Substantia nigra (tissue), 51 donors: ENCODE measurements at places on chromosomes 12 and 14.

DNA sequence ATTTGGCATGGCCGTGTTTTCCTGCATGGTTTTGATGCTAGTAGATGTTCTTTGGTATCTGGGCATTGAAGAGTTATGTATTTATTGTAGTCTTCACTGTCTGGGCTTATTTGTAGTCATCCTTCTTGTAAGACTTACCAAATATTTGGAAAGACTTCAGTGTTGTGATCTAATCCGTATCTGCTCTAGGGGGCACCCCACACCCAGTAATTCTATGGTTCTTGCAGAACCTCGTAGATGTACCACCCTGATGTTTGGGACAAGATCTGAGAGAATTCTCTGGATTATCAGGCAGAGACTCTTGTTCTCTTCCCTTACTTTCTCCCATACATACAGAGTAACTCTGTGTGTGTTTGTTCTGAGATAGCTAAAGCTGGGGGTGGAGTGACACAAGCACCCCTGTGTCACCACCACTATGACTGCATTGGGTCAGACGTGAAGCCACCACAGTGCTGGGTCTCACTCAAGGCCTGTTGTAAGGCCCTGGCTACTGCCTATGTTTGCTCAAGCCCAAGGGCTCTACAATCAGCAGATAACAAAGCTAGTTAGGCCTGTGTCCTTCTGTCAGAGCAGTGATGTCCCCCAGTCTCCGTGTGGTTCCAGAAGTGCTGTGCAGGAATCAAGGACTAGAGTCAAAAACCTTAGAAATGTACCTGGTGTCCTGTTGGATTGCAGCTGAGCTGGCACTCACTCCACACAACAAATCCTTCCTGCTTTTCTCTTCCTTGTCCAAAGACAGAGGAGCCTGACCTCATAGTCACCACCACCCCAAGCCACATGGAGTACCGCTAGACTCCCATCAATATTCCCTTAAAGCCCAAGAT is 9.6 kb downstream of the RDH16 start:
- no peak for DNase-seq

GRCh38 chr12:46159309-46159901 is 109.4 kb downstream of the SLC38A1 start:
- DNase-seq = no peak

GRCh38 chr12:54004841-54005530 is 3.8 kb upstream of the HOXC8 start:
- DNase-seq = no peak

DNA sequence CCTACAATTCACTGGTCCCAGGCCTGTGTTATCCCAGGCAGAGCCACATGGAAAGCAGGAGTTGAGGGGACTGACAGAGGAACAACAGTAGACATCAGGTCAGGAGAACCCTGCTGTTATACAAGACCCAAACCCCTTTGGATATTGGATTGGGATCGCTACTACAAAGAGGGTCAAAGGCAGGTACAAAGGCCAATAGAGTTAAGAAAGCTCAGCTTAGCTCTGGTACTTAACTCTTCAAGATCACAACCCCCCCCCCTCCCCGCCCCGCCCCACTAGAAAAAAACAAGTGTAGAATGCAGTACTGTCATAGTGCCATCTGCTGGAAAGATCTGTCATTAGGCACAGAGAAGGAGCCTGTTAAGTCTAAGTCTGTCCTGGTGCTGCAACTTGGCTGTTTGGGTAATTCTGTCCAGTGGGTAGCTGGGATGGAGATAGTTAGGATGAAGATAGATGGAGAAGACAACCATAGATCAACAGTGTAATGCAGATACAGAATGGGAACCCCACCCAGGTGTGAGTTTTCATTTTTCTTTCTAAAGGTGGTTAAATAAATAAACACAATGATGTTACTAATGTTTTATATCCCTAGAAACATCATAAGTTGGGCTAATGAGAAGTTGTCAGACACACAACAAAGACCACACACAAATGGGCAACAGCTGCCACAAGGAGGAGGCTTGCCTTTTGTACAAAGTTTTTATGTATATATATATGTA is 17.2 kb downstream of the REM2 start:
- DNase-seq = no peak

- no peak for DNase-seq
These were observed 54.6 kb downstream of the CDC42BPB start for GRCh38 chr14:103002578-103003350.

GRCh38 chr12:119259484-119259883 is 75.0 kb upstream of the CCDC60 start:
- no peak for DNase-seq

DNA sequence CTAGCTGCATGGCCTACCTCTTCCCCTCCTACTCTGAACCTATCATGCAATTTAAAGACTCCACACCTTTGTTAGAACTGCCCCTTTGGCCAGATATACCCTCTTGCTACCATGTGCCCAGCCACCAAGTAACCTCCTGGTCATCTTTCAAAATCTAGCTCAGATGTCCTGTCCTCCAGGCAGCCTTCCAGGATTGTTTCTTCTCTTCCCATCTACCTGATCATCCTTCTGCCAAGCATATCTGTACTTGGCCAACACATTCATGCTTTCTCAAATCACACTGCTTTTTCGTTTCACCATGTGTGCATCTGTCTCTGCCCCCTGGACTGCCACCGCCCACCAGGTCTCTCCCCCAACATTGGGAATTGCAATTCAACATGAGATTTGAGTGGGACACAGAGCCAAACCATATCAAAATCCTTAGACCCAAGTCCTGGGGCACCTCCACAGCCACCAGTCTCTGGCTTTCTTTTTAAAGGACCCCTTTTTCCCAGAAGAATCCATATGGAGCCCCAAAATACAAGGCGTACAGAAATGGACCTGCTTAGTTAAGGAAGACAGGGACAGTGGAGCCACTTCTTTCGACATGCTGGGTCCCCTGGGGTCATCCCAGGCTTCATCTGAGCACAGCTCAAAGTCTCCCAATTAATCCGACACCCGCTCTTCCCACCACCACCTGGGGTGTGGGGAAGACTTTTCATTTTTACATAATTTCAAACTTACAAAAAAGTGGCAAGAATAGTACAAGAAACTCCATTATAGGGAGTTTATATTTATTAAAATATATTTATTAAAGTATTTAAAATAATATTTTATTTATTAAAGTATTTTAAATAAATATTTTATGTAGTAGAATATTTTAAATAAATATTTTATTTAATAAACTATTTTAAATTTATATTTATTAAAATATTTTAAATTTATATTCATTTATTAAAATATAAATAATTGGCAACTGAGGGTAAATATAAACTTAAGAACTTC is 7.9 kb upstream of the CMKLR1 start:
- DNase-seq = no peak

DNA sequence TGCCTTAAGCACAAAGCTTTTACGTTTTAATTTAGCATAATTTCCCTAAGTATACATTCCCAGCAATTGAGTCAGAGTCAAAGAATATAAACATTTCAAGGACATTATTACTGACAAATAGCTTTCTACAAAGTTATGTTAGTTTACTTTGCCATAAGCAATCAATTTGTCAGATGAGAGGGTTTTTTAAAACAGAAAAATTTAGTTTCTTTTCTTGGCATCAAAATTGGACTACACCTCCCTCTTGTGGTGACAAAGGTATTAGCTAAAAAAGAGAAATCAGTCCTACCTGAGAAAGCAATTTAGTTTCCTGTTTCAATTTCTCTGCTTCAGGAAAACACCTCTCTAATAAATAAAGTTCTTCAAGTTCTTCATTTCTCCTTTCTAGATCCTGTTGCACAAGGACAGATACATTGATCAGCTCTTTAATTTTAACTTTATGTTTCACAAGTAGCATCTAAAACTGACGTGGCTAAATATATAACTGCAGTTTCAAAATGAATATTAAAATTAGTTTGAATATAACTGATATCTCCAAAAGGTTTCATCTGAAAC is 39.9 kb downstream of the DNAI7 start:
- DNase-seq = no peak

DNA sequence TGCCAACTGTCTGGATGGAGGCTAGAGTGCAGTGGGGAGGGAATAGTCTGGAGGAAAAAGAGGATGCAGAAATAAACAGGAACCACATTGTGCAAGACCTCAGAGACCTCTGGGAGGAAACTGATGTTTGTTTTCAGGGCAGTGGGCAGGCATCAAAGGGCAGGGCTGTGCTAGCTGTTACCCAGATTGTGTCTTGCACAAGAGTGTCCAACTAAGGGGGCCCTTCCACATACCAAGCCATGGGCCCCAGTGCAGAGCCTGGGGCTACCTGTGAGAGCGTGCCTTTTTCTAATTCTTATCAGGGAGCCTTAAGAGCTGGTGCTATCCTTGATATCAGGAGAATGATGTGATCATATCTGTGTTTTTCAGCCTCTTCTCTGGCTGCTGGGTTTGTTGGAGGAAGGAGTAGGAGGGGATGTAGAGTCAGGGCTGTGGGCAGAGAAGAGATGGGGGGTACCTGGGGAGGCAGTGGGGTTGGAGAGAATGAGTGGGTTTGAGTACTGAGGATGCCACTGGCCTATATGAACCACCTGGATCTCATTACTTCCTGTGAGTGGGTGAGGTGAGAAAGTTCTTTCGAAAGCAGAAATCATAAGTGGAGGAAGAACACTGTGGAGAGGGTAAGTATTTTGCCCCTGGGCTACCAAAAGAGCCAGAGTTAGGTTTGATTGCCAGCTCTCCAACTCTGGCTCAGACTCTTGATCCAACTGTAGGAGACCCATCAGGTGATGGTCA is 259.2 kb upstream of the CRY1 start:
- no peak for DNase-seq

- no peak for DNase-seq
These were observed 348.4 kb downstream of the BCAT1 start for GRCh38 chr12:24600551-24600950.

- no peak for DNase-seq
These were observed 195.5 kb upstream of the TMPO start for GRCh38 chr12:98319716-98320425.

DNA sequence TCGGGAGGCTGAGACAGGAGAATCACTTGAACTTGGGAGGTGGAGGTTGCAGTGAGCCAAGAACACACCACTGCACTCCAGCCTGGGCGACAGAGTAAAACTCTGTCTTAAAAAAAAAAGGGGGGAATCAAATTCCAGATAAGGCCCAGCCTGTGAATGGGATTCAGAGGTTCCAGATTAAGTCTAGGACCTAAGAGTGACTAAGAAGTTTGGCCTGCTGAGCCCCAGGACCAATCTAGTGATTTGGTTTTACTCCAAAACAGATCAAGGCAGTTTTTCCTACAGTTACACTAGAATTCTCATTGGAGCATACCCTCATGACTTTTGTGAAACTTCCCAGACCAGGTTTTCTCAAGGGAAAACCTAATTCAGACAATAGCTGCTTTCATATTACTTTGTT is 22.8 kb downstream of the EXOC5 start:
- DNase-seq = no peak

GRCh38 chr12:121264951-121265515 is 31.5 kb downstream of the CAMKK2 start:
- DNase-seq = no peak

- no peak for DNase-seq
These were observed 252.5 kb downstream of the RPL10L start for GRCh38 chr14:46399049-46399448.

- DNase-seq = no peak
These were observed 3.0 kb downstream of the SRRM4 start for GRCh38 chr12:118984161-118984943.

- no peak for DNase-seq
These were observed 70.2 kb downstream of the STXBP6 start for GRCh38 chr14:24979725-24980239.

GRCh38 chr14:39266871-39267607 is 33.3 kb downstream of the MIA2 start:
- peak; percentile 70 for DNase-seq
